ENCODE measurements at places on chromosomes 1 and 21.
A peak's percentile ranks its signal among the peaks of the same experiment; 100 is the strongest.

GRCh38 chr1:54803761-54804470, 2.8 kb upstream of the TTC22 start:
- DNase-seq = peak; percentile 52

DNA sequence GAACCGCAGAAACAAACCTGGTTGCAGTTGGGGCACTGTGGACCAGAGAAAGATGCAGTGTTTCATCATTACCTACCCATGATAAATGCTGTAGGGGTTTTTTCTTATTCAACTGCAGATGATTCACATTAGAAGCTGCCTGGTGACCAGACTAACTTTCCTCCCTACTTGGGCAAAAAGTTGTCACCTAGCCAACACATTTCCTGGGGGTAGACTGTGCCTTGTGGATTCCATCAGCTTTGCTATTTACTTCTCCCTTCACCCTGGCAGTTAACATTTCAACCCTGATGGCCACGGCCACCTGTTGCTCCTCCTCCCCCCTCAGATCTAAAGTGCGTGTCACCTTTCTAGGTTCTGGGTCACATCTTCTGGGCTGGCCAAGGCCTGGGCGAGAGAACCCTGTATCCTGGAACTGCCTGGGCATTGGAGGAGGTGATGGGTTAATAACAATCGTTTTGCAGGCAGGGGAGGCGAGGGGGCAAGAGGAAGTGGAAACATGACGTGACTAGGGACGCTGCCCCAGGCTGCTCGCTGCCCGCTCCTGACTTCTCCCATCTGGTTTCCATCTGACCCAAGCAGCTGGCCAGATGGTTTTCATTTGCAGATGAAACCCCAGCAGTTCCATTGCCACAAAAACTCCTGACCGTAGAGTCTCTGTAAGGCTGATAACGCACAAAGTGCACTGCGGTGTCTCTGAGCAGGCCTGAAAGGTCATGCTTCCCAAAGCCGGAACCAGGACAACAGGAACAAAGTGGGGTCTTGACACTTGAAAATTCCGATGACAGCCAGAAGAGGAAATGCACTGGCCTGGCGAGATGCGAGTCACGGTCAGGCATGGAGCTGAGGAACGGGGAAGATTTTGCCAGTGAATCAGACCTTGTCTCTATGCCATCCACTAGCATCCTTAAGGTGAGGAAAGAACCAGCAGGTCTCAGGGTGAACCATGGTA, 36.6 kb downstream of the CAPZB start:
- DNase-seq = peak; percentile 62

GRCh38 chr1:35575416-35575958, 2.4 kb downstream of the TFAP2E start:
- DNase-seq = no peak

DNA sequence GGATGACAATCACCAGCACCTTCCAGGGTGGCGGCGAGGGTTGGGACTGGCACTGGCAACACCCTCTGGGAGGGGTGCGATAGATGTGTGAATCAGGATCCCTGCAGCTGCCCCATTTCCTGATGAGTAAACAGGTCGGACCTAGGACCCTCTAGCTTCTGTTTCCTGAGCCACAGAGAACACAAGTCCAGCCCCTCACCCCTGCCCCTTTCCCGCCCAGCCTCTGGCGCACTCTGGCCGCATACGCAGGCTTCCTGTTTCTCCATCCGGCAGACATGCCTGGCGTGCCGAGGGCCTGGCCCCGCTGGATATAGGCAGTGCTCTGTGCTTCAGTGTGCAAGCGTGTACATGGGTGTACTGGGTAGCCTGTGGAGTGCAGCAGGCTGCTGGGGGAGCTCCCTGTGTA, 4.6 kb downstream of the PEAR1 start:
- peak; percentile 76 for DNase-seq

DNA sequence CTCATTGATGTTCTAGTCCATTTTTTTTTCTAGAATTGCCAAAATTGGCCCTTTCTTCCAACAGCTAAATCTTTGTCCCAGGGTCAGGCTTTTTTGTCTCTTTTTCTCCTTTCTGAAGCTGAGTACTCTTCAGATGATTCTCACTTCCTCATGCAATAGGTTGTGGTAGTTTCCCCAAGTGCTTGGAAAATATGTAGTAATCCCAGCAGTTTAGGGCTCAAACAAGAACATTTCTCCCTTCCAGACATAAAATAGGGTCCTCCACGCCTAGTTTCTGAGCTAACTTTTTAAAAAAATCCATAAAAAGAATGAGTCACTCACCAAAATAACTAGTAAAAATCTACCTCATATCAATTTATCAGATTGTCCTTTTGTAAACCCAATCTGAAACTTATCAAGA, 10.0 kb upstream of the MCOLN3 start:
- DNase-seq = no peak

GRCh38 chr1:114109981-114110380, 43.7 kb downstream of the SYT6 start:
- no peak for DNase-seq

- DNase-seq = no peak
Observed at GRCh38 chr1:96233422-96233821, 488.2 kb upstream of the PTBP2 start.

DNA sequence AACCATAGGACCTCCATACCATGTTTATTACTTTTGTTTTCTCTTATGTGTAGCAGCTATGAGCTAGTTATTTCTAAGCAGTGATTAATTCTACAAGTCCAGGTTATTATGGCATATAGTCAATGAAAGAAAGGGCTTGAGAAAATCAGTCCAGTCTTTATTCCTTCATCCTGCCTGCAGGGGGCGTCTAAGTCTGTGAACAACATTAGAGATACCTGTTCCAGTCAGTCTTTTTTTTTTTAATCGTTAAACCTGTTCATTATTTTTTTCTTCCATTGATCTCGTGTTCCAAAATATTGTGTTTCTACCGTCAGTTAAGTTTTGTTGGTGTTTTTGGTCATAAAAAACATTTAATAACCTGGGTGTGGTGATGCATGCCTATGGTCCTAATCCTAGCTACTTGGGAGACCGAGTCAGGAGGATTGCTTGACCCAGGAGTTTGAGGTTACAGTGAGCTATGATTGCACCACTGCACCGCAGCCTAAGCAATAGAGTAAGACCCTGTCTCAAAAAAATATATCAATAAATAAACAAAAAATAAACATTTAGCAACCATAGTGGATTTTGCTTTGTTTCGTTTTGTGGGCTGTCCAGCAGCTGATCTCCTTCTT, 29.4 kb upstream of the CD2 start:
- no peak for DNase-seq

DNA sequence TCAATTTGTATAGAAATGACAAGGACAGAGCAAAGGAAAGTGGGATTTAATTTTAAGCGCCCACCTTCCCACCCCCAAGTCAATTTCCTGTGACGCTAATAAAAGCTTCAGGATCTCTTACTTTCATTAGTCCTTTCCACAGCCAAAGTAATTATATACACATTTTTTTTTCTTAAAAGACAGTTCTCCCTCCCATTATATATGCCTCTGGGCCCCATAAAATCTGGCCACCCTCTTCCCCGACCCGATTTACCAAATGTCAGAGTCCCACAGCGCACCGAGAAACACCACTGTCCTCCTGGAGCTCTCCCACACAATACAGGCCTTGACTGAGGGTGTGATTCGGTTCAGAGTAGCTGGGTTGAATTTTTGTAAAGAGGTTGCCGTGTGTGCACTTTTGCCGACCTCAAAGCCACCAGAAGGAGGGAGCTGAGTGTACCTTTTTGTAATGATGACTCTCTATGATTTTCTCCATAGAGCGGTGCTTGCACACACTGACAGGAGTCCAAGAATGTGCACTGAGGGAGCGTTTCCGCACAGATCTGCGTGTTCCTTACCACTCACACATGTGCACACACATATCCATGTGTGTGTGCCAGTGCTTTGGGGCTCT, 26.2 kb upstream of the IL10 start:
- DNase-seq = no peak

GRCh38 chr1:38284953-38285352, 238.4 kb upstream of the POU3F1 start:
- no peak for DNase-seq

Measured in psoas muscle (tissue), 8 donors.